ENCODE measurements at places on chromosomes 6 and 20. TPM values are rescaled to one million over a fixed set of nuclear protein-coding genes. Genes with fewer than 3 reads are reported as not detected.

DNA sequence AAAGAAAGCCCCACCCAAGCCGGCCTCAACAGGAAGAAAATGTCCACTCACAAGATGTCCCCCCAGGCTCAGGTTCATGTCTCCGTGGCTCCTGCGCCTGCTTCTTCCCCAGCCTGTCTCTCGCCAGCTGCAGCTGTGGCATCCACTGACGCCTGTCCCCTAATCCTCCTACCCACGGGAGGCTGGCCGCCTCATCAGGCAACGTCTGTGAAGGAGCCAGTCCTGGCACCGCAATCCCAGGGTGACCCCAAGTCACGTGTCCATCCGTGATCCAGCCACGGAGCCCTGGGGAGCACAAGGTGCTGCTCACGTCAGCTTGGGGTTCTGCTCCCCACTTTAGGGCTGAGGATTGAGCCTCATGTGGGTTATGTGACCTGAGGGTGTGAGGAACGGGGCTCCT, 640.3 kb downstream of the CDH26 start:
- no peak for DNase-seq

- no peak for DNase-seq
These were observed 687.0 kb downstream of the KIF16B start for GRCh38 chr20:15886250-15886649.

The F13A1 gene
- total RNA-seq = not detected

The PAX1 gene
- not detected for total RNA-seq
